MG63 (cell line): ENCODE measurements at places on chromosomes 7 and 10. TPM values are rescaled to one million over a fixed set of nuclear protein-coding genes. Genes with fewer than 3 reads are reported as not detected.

- no peak for DNase-seq
Observed at GRCh38 chr7:37944737-37945054, 24.3 kb downstream of the EPDR1 start.

DNA sequence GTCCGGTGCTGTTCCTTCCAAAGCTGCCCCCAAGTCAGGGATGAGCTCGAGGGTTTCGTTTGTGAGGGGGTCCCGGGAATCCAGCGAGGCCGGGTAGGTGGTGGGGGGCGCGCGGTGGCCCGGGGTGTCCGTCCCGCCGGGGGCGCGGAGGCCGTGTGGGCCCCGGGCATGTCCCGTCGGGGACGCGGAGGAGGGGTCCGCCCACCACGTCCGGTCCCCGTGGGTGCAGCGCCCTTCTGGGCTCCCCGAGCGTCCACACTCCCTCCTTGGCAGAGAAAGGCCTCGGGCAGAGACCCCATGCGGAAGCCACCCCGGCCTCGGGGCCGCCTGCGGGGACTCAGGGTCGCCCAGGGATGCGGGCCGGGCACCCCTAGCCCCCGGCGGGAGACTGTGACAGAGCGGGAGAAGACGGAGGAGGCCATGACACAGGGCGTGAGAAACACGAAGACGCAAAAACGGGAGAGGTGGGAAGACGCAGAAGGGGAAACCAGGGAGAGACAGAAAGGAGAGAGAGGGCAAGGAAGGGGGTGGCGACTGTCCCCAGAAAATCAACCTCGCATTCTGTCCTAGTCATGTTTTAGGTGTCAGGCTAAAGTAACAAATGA is 640 bp upstream of the ZNF425 start:
- DNase-seq = peak; percentile 43

SMNDC1 gene
- 5.1 and 14.6 TPM in 2 replicates for total RNA-seq

- no peak for DNase-seq
Observed at GRCh38 chr10:74963549-74963948, 137.1 kb downstream of the KAT6B start.

DNA sequence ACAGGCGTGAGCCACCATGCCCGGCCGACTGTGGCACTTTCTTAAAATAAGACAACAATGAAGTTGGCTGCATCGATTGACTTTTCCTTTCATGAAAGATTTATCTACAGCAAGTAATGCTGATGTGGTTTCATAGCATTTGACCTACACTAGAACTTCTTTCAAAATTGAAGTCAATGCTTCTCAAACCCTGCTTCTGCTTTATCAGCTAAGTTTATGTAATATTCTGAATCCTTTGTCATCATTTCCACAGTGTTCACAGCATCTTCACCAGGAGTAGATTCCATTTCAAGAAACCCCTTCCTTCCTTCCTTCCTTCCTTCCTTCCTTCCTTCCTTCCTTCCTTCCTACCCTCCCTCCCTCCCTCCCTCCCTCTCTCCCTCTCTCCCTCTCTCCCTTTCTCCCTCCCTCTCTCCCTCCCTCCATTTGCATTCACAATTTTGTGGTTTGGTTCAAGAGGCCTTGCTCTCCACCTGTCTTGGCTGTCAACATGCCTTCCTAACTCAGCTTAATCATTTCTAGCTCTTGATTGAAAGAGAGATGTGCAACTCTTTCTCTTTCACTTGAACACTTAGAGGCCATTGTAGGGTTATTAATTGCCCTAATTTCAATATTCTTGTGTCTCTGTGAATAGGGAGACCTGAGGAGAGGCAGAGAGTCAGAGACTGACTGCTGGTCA is 52.1 kb downstream of the HDAC9 start:
- DNase-seq = no peak

SVOPL gene
- total RNA-seq = not detected in 2 replicates

DNA sequence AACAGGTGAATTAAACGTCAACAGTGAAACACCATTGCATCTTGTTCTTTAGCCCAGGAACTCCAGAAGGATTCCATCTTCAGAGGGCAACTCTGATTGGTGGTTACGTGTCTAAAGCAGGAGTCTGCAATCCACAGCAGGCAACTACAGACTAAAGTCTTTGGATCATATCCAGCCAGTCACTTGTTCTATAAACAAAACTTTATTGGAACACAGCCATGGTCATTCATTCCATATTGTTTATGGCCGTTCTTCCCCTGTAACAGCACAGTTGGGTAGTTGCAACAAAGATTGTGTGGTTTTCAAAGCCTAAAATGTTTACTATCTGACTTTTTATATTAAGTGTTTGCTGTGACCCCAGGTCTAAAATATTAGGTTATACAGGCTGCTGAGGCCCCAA is 94.7 kb upstream of the IMMP2L start:
- no peak for DNase-seq

SPDYE11 gene
- not detected in 2 replicates for total RNA-seq

DNA sequence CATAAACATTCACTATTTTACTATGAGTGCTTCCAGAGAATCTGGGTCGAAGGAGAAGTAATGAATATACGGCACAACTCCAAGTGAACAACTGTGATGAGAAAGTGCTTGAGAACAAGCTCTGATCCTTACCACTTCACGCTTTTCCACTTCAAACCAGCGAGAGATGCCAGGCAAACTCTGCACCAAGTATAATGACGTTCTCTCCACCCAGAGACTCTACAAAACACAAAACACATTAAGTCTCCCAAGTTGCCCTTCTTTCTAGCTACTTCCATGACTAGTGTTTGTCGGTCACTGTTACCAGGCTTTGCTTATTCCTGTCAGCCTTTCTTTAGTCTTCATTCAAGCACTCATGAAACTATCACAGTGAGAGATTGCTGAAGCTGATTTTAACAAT is 193.1 kb upstream of the IMMP2L start:
- no peak for DNase-seq

TYW1 gene
- total RNA-seq = 3.9 and 6.8 TPM in 2 replicates

ASIC3 gene
- 0.76 TPM in 1 of 2 replicates, not detected in the other for total RNA-seq

- no peak for DNase-seq
Observed at GRCh38 chr10:44923611-44924010, 12.5 kb downstream of the TMEM72 start.

TWIST1 gene
- 8.9 and 22.8 TPM in 2 replicates for total RNA-seq

CALML5 gene
- total RNA-seq = not detected in 2 replicates

DNA sequence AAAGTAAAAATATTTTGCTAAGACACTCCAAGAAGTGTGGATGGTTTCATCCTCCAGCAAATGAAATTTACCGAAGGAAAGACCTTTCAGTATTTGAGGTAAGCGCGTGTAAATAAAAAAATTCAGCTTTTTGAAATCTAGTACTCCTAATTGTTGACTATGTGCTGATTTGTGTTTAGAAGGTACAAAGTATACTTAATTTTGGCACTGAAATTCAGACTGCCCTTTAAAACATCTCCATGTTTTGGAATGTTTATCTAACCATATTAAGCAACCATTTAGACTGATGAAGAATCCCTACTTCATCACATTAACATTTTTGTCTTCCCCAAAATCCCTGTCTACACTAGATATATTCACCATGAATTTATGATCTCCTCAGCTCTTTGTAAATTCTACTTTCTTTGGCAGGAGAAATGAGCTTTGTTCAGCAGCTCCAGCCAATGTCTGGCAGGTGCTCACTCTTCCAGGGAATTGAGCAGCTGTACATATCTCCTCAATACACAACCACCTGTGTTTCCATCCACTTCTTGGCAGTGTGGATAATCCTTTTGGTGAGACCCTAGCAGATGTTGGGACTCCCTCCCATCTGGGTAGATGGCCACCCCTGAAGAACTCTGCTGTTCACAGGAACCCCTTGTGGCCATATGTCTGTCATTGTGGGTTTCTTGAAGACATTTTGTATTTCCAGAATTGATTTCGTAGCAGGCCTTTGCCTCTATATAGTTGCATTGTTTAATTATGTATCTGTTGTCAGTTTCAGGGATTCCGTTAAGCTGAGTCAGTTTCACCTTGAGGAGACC is 129.4 kb upstream of the SAMD8 start:
- DNase-seq = no peak

MNX1 gene
- 0.32 TPM in 1 of 2 replicates, not detected in the other for total RNA-seq
